ENCODE measurements at places on chromosomes 12 and 14. TPM values are rescaled to one million over a fixed set of nuclear protein-coding genes. Genes with fewer than 3 reads are reported as not detected.

KRT6C gene
- not detected for polyA plus RNA-seq

KLRC1 gene
- polyA plus RNA-seq: 0.78 TPM

GLRX5 gene
- polyA plus RNA-seq: 71.6 TPM

TMPRSS12 gene
- polyA plus RNA-seq: 0.03 TPM

- no peak for DNase-seq
Observed at GRCh38 chr12:104668274-104668718, 211.5 kb downstream of the CHST11 start.

GRCh38 chr12:97560786-97561618 lies 98.4 kb downstream of the RMST start:
- no peak for DNase-seq

- no peak for DNase-seq
Observed at GRCh38 chr12:21566223-21566906, 38.3 kb downstream of the GYS2 start.

GRCh38 chr14:91890291-91890749 lies 23.0 kb upstream of the TC2N start:
- no peak for DNase-seq

DNA sequence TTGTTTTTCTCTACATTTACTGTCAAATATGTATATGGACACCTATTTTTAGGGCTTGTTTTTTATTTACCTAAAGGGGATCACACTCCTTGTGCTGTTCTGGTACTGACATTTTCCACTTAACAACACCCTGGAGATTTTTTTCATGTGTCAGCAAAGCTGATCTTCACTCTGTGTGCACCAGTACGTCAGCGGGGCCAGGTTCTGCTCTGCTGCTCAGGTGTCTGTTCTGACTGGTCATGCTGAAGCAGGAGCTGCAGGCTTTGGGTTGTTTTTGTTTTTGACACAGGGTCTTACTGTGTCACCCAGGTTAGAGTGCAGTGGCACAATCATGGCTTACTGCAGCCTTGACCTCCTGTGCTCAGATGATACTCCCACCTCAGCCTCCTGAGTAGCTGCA lies 81.9 kb upstream of the CCND2 start:
- DNase-seq: no peak

DNA sequence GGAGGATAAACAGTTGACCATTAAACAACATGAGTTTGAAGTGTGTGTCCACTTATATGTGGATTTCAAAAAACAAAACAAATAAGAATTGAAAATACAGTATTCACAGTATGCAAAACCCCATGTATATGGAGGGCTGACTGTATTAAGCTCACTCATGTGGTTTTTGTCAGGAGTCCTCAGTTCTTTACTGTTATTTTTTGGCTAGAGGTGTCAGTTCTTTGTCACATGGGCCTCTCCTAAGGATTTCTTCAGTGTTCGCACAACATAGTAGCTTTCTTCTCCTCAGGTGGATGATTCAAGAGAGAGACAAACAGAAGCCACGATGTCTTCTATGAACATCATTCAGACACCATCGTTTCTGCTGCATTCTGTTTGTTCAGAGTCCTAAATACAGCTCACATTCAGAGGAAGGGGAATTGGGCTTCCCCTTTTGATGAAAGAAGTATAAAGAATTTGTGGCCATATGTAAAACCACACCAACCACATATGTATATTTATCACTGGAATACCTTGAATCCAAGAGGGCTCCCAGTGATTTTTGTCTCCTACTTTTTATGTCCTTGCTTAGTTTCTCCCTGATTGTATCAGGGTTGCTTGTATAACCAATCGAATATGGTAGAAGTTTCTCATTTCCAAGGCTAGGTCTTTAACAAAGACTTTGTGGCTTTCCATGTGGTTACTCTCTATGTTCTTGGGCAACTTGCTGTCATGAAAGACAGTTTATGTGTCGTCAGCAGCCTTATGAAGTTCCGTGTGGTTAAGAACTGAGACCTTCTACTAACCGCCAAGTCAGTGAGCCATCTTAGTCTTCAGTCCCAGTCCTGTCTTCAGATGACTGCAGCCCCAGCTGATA lies 18.9 kb downstream of the MNAT1 start:
- no peak for DNase-seq

GRCh38 chr14:32350020-32350419 lies 20.9 kb downstream of the AKAP6 start:
- no peak for DNase-seq
